ENCODE measurements at places on chromosomes 6 and 20.

DNA sequence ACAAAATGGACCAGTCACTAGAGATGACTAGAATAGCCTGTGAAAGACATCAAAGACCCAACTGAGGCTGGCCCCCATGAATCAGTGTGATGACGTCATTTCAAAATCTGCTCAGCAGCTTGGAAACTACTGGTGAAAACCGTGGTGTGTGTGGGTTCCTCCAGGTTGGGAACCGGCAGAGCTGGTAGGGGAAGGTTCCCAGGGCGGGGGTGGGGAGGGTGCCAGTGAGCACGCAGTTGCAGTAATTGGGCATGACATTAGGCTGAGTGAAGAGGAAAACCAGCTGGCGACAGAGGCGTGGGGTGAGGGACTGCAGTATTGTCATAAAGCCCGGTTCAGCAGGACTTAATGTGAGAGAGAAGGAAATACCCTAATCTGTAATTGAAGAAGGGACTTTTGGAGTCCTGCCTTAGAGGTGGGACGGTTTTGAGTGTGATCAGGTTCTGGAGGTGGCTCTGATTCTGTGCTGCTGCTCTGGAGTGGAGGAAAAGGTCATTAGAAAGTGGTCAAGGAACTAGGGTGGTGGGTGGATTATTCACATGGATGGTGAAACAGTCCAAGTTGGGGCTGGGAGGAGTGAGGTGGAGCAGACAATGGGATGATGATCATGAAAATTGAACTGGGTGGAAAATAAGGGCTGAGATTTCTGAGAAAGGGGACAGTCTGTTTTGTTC is 52.0 kb upstream of the MTHFD1L start:
- no peak for DNase-seq

GRCh38 chr6:84150705-84151104 is 76.7 kb downstream of the CEP162 start:
- DNase-seq, result no peak

DNA sequence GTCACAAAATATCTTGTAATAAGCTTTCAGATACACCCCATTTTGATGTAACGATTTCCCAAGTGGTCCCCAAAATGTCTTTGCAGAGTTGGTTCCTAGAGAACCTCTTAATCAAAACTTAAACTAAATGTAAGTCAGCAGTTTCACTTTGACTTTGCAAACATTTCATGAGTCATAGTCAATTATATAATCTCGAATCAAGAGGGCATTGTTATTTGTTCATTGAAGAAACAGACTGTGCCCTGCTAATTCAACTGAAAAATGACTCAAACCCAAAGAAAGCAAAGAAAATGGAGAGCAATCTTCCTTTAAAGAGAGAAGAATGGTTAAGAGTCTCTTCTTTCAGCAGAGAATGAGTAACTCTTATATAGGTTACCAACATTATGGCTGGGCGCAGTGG is 58.3 kb downstream of the IPCEF1 start:
- DNase-seq, result no peak

DNA sequence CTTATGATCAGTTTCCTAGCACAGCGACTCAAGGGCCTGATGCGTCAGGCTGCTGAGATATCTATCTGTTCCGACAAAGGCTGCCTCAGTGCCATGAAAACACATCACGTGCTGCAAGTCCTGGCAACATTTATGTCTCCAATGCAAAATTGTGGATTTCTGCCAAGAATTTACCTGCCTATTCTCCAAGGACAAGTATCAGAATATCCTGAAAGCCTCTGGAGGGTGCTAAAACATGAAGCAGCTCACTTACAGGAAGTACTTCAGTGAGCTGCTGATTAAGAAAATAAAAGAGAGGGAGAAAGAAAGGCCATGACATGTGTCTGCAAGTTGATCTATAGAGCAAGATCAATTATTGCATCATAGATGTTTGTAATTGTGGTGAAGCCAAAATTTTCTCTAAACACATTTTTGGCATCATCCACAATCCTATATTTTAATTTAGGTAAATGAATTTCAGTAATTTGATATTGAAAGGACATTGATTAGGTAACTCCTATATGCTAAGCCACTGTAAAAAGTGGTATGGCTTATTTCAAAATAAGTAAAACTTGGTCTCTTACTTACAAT is 25.8 kb upstream of the TPBG start:
- no peak for DNase-seq

- no peak for DNase-seq
These were observed 51.7 kb downstream of the MOCS1 start for GRCh38 chr6:39882531-39882899.

- DNase-seq, result peak; percentile 15
These were observed 54.5 kb downstream of the STMND1 start for GRCh38 chr6:17156112-17156921.

DNA sequence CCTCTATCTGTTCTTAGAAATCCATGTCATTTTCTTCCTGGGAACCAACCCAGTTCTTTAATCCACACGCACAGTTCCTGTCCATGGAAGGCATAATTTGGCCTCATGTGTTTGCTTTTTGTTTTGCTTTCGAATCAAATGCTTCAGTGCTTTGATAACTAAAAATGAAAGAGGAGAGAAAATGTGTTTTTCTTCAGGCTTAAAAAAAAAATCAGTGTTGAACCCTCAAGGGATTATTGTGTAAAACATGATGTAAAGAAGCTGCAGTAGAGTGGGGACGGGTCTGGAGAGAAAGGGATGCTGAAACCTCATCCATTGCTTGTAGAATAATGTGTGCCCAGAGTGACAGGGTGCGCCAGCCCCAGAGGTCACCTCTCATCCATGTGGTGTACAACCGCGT is 197.5 kb upstream of the JARID2 start:
- DNase-seq, result no peak

- DNase-seq, result no peak
These were observed 3.1 kb downstream of the LRP11 start for GRCh38 chr6:149860834-149861602.

GRCh38 chr6:938916-939315 is 246.0 kb upstream of the EXOC2 start:
- DNase-seq, result no peak

DNA sequence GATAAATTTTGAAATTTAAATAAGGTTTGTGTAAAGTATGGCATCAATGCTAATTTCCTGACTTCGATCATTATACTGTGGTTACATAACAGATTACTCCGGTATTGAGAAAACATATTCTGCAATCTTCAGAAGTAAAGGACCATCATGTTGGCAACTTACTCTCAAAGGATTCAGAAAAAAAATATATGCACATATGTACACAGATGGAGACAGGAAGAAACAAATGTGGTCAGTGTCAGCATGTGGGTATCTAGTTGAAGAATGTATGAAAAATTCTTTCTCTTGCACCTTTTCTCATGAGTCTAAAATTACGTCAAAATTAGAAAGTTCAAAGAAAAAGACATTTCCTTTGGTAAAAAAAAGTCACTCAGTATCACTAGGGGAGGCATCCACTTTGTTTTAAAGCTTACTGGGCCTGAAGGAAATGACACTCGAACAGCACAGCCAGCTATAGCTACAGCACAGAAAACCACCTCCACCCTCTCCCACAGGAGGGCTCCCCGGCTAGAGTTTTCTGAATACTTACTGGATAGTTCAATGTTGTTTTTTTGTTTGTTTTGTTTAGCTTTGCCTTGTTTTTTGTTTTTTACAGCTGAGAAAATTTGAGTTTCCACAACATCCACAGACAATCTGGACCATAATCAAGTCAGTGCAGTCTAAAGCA is 317.2 kb upstream of the AGPAT4 start:
- DNase-seq, result no peak

DNA sequence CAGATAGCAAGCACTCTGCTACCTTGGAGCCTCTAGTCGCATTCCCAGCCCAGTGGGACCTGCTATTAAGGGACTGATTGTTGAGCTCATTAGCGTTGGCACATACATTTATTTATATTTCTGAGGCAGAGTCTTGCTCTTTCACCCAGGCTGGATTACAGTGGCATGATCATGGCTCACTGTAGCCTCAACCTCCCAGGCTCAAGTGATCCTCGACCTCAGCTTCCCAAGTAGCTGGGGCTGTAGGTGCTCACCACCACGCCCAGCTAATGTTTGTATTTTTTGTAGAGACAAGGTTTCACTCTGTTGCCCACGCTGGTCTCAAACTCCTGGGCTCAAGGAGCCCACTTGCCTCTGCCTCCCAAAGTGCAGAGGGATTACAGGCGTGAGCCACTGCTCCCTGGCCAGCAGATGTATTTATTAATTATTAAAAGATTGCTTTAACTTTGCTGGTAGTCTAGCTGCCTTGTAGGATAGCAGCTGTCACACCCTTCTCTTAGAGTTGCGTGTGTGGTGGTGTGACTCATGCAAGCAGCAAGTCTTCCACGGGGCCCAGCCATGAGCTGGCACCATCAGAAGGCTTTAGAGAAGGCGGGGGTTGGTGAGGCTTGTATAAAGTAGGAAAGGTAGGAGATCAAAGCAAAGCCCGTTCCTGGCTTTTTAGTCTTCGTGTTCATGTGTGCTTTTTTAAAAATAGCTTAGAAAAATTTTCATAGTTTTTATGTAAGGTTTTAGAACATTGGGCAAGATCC is 16.5 kb downstream of the ACTR5 start:
- DNase-seq, result no peak

DNA sequence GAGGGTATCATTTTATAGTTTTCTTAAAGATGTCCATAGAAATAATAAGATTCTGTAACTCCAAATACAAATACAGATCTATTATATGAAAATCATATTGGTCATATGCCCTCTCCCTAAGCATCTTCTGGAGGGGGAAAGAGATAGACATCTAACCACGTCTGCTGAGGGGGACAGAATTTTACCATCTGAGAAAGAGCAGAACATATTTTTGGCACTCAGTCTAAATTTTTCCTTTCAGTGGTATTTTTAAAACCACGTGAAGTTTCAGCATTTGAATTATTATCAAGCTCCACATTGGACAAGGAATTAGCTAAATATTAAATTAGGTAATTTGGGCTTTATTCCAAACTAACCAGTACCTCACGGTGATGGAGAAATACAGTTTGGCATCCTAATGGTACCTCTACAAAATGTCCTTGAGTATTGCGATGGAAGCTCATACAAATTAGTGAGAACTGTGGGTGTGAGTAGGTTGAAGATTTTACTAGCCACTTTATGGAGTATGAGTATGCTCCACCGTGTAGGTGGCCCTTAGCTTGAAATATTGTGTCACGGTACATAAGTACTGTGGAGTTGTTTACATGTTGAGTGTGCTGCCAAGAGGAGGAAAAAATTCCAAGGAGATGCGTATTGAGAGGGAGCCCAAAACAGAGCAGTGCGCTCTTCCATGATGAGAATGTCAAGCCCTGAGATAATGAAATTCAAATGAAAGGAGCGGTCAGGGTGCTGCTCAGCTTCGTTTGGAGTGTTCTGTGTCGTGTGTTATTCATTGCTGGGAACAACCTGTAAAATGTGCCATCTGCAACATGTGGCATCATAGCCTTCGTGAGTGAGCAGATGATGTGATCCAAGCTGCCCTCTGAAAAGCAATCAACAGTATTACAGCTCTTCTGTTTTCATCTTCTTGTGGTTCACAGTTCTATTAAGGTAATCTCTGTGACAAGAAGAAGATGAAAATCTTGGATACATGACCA is 48.4 kb upstream of the PHACTR2 start:
- DNase-seq, result no peak

DNA sequence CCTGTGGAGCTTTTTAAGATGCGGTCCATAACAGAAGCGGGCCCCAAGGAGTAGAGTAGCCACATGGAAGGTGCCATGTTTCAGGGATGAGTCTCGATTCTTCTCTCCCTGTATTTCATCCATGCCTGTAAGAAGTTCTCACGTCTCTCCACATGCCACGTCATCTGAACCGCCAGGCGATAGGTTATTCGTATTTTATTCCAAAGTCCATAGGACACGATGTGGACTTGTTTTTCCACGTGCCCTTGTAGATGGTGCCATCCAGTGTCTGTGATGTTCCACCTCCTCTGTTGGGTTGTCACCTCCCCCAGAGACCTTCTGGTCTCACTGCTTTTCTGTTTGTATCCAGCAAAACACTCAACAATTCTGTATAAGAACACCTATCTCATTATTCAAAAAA is 17.6 kb downstream of the HEBP2 start:
- no peak for DNase-seq

DNA sequence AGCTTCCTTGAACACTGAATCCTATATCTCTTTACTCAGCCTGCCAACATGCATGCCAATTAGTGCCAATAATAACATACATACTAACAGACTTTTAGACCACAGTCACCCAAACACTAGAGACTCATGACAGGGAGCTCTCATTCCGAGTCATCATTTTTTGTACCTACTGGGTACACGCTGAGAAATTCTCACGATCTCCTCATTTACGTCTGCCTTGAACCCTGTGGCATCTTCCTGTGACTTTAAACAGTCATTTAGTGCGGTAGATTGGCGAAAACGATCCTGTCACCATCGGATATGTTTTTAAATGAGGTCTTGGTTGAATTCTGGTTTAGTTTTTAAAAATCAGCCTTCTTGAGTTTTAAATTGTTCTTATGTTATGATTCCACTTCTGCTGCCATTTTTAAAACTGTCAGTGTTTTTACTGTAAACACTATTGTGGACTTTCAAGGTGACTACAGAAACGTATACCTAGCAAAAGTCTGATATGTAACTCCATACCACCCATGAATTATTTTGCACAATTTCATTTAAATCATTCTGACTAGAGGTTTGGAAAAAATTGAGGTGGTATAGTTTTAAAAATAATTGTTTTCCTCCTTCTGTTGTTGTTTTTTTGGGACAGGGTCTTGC is 275.4 kb downstream of the TSHZ2 start:
- no peak for DNase-seq

- DNase-seq, result no peak
These were observed 26.5 kb downstream of the CD109 start for GRCh38 chr6:73722318-73723060.

GRCh38 chr6:32337186-32337805 is 34.4 kb downstream of the TSBP1 start:
- DNase-seq, result no peak

DNA sequence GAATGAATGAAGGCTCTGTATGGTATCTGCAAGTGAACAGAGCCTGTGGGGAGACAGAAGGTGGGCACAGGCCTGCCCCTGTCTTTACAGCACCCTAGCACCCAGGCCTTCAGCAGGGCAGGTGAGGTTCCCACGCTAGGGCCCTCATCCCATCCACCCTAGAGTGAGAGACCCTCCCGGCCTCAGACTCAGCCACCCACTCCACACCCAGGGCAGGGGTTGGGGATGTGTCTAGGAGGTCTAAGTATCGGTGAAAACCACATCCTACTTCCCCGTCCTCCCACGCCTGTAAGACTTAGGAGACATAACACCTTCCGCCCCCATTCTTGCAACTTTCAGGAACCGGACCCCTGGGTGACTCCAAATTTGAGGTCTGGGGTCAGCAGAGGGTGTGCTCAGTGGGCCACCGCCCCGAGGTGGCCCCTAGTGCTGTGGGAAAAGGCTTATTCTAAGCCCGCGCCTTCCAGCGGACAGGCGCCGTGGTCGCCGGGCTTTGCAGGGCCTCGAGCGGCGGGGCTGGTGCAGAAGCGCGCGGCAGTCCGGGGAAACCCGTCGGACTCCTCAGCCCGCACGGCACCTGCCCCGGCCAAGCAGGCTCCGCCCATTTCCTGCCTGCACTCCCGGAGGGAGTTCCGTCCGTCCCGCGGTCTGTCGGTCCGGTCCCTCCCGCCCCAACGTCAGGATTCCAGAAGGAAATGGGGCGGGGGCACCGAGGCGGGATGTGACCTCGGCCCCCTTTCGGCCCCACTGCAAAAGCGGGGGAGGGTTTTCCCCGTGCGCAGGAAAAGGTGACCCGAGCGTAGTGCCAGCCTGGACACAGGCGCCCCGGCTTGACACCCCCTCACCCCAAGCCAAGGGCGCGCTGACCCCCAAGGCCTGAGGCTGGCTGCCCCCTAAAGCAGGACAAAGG is 868 bp downstream of the SAMD10 start:
- no peak for DNase-seq

All from stimulated activated CD8-positive, alpha-beta memory T cell treated with anti-CD3 and anti-CD28 coated beads, Interleukin-7, amount 100 ng/mL, for 1 hour (primary cell).